ENCODE measurements at places on chromosomes 7 and 10.

DNA sequence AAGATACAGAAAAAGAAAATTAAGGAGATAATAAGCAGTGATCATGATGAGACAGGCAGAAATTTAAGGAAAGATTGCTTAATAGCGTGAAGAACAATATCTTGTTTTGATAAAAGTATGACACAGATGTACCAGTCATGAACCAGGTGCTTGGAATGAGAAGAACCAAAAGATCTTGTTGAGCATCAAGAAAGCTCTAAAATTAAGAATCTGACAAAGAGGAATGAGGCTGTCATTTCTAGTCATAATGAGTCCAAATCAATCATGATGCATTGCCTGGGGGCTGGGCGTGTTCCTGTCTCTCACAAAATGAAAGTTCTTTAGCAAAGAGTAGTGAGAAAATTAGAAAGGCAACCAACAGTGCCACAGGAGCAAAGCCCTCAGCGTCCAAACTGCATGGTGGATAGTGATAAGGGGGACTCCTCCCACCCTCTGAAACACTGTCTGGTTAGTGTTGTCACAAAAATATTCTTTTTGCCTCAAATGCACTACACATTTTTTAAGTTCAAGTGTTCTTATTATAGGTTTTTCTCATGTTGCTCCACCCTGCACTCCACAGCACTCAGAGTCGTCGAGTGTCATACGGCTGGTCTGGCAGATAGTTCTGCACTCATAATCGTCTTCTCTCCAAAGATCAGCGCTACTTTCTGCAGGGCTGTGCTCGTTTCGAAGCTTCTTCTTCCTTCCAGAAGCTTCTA is 439.6 kb downstream of the TNS3 start:
- no peak for DNase-seq

- DNase-seq: no peak
Measured at GRCh38 chr10:96473866-96474265, 39.9 kb downstream of the TLL2 start.

DNA sequence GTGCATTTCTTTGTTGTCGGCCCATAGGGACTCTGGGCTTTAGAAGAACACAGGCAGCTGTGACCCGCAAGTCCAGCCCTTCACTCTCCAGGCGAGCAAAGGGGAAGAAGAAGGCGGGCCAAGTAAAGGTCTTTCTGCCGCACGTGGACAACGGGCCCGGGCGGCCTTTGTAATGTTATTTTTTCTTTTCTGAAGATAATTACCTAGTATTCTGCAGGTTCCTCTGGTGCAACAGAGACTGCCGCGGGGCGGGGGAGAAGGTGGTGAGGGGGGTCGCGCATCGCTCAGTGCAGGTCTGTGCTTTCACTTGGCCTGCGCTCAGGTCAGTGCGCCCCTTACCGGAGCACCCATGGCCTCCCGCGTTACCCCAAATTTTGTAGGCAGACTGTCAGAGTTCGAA is 7.1 kb upstream of the TBX20 start:
- no peak for DNase-seq

GRCh38 chr10:103870516-103870915 is 15.1 kb upstream of the SH3PXD2A start:
- no peak for DNase-seq

GRCh38 chr7:21317966-21318915 is 109.6 kb upstream of the SP4 start:
- no peak for DNase-seq

GRCh38 chr7:47782022-47782421 is 166.2 kb downstream of the PKD1L1 start:
- DNase-seq: no peak

DNA sequence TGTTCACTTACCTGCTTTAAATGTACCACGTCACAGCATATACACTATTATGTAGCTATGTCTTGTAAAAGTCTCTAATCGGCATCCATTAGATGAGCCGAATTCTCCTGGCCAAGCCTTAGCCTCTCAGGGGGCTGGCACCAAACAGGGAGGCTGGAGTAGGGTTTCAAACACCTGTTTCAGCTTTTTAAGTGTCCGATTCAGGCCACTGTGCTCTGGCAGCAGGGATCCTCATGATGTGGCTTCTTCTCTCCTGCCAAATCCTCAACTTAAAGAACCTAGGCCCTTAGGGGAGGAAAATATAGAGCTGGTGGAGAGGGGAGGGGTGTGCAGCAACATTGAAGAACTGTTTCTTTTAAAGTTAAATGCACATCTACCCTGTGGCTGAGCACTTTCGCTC is 68.5 kb upstream of the NFKB2 start:
- no peak for DNase-seq

DNA sequence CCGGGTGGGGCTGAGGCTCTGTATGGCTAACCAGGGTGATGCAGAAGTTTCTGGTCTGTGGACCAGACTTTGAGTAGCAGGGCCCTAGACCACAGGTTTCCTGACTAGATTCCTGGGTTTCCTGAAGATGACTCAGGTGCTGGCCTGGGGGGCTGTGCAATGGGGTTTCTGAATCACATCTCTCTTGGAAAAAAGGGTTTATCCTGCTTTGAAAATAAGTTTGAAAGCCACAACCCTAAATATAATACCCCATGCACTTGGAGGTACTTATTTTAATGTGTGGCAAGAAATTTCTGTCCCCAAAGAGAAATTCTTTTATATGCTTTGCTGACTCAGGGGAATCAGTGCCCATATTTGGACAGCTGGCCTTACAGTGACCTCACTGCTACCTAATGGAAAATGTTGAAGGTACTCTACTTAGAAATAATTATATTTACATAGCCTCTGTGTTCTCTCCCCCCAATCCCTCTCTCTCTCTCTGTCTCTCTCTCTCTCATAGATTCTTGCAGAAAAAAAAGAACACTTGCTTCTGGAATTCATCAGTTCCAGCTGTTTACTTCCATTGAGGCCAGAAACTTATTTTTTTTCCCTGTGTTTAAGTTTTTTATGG is 184.4 kb upstream of the LYZL2 start:
- DNase-seq: no peak

- DNase-seq: no peak
Measured at GRCh38 chr7:44541028-44541869, at the start of gene NPC1L1. Gene NPC1L1 (minus strand): TSS chr7:44541330. CDS start chr7:44541259, 71 bp downstream.

GRCh38 chr7:157586426-157586955 is 249.7 kb downstream of the DNAJB6 start:
- DNase-seq: no peak

GRCh38 chr10:131948501-131948900 is 33.2 kb downstream of the BNIP3 start:
- DNase-seq: no peak

DNA sequence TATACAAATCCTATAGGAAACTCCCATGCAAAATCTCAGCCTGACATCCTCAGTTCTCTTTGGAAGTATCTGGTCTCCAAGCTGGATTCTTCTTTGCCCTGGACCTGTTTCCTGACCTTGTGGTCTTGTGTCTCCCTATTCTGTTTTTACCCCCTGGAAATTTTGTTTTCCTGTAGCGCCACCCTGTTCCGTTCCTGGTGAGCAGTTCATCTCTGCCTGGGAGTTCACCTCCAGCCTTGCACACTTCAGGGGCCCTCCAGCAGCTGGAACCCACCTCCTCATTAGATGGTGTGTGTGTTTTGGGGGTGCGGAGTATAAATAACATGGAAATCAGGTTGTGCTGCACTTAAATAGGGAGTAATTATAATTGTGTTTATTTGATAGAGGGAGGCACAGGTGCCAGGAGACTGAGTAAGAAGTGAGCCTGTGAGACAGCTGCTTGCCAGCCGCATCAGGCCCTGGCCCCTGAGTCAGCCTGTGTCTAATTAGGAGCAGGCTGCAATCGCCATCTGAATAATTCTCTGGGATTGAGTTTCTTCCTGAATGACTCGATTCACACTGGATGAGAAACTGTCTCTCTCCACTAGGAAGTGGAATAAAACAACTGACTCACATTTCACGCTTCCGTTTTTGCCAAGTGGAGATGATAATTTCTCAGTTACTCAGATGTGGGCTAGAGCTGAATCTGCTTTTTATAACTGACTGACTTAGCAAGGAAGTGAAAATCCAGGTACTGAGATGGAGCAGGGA is 69.4 kb upstream of the HECTD2 start:
- no peak for DNase-seq

GRCh38 chr7:132779164-132779563 is 202.9 kb upstream of the PLXNA4 start:
- DNase-seq: no peak

DNA sequence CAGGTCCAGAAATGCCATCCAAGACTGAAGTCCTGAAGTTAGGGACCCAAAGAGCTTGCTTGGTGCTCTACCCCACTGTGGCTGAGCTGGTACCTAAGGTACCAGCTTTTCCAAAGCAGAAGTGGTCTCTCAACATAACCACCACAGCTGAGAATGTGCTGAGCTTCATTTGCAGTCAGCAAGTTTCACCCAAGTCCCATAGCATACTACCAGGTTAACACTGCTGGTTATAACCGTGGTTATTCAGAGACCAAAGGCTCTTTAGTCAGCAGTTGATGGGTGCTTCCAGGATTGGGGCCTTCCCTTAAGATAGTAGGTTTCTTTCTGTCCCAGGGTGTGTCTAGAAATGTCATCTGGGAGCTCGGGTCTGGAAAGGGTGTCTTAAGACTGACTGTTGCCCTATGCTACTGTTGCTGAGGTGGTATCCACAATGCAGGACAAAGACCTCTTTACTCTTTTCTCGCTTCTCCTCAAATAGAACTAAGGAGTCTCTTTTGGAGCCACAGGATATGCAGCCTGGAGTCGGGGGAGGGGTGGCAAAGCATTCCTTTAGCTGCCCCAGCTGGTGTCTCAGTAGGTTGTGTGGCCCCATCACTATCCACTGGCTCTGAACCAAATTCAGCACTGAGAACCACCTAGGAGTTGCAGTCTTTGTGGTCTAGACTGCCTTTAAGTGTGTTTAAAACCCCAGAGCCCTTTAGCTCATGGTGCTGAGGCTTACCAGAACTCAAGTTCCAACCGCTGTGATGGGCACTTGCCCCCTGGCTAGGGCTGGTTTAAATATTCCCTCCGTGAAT is 354.9 kb upstream of the SEMA3C start:
- DNase-seq: no peak

All from lower lobe of right lung (tissue), 2 donors.